ENCODE measurements at places on chromosomes 11 and 22. TPM values are rescaled to one million over a fixed set of nuclear protein-coding genes. Genes with fewer than 3 reads are reported as not detected.

DNA sequence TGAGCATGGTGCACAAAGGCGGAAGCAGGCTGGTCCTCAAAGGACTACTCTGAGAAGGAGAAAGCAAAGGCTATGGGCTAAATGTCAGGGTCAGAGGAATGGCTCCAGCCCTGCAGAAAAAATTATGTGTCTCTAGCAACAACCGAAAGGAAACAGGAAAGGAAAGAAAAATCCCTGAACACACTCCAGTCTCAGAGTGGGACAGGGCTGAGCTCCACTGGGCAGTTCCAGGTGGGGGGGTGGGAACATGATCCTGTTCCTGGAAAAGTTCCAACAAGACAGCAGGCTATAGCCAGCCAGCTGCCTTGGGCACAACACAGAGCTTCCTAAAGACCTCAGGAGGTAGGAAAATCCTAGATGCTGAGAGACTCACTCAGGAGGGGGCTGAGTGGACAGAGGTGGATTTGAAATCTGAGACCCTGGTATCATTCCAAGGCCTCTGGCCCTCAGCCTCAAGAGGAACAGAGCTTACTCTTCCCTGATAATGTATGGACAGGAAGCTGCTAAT lies 1088.2 kb downstream of the TBC1D22A start:
- peak; percentile 41 for DNase-seq

DNA sequence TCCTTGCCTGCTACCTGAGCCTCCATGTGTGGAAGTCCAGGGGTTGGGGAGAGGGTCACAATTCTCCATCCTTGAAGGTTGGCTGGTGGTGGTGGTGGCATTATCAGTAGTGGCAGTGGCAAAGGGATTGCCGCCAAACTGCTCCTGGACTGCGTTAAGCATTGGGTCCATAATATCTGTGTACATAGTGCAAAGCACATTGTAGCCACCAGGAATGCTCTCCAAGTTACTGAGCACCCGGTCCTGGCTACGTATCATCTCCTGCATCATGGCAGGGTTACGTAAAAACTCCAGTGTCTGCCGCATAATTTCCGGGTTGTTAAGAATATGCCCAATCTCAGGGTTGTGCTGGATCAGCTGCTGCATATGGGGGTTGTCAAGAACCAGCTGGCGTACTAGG lies 1.2 kb downstream of the UBQLN3 start:
- no peak for DNase-seq

- DNase-seq = no peak
These were observed 129.9 kb downstream of the MPPED1 start for GRCh38 chr22:43541462-43542407.

GRCh38 chr22:23857606-23858483 lies at the start of gene SLC2A11:
SLC2A11 (plus strand) TSS chr22:23857875; CDS start chr22:23858000, 125 bp downstream.
- DNase-seq = peak; percentile 99

DNA sequence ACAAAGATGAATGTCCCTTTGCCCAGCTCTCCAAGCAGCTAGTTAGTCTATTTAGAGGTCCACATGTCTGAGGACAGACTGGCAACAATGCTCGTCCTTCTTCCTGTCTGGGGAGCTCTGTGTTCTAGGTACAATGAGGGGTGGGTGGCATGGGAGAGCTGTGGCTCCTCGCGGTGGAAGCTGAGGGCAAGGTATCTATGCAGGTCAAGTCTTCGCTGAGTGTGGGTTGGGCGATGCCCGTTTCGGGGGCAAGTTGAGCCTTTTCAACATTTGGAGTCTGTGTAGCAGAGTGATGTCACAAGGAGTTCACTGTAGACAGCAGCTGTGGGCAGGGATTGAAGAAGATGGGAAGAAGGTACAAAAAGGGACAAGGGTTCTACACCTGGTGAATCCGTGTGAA lies 163.2 kb downstream of the FEZ1 start:
- DNase-seq = no peak

- DNase-seq = peak; percentile 49
These were observed 191.8 kb upstream of the E2F8 start for GRCh38 chr11:19432370-19433061.

- DNase-seq = no peak
These were observed 83.5 kb upstream of the NARS2 start for GRCh38 chr11:78657968-78658839.

- no peak for DNase-seq
These were observed 9.8 kb downstream of the THAP12 start for GRCh38 chr11:76371170-76371569.

Gene TNNI2
- polyA plus RNA-seq = 4,083 TPM

Gene SAA2
- 0.32 TPM for polyA plus RNA-seq

Data from muscle of arm (tissue), 14 donors.